Stimulated activated memory B cell treated with anti-CD40 and anti-IgM and Interleukin-4, amounts not matched to agents 10 μg/mL and 1 μg/mL and 100 μg/mL, for 72 hours (primary cell): ENCODE measurements at places on chromosomes 2 and 18.

DNA sequence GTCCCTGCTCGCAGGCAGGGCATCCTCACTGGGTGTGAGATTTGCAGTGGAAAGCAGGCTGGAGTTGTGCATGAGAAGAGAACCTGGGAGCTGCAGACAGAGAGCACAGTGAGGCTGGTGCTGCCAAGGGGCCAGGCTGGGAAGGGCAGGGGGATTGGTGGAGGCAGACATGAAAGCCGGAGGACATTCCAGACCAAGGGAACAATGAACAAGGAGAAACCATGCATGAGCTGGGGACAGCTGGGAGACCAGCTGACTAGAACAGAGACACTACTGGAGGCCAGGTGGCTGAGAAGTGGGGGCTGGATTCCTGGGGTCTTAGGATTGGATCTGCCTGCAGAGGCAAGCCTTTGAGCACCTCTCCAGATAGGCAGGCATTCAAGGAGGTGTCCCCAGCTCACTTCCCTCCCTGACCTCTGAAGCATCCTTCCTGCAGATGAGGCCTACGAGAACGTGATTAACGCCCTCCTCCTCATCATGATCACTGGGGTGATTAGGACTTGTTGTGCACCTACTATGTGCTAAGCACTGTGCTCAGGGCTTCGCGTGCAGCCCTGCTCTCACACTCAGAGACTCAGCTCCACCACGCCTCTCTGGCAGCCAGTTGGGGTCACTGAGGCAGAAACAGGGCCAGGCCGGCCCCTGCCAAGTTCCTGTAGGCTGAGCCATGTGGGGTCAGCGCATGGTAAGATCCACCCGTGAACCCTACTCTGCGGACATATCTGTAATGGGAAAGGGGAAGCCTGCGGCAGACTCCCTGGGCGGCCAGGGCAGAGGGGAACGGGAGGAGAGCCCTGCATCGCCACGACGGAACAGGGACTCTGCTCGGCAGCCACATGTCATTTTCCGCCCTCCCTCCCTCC lies 74.8 kb upstream of the SLC66A3 start:
- ATAC-seq, result peak; percentile 32

DNA sequence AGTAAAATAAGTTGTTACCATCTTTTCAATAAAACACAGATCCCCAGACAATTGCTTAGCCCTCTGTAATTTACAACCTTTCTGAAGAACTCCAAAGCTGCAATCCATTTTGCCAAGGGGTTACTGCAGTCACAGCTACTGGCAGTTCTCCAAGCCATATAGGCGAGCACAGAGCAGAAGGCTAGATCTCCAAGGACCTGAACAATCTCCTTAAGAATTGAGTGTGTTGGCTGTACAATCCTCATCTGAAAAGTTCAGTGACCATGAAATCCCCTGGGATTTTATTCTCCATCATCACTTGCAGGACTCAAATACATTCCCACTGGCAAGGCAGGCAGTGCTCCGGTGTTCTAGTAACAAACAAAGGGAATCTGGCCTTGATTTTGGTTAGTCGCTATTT lies 103.9 kb upstream of the LRP1B start:
- ATAC-seq, result no peak

DNA sequence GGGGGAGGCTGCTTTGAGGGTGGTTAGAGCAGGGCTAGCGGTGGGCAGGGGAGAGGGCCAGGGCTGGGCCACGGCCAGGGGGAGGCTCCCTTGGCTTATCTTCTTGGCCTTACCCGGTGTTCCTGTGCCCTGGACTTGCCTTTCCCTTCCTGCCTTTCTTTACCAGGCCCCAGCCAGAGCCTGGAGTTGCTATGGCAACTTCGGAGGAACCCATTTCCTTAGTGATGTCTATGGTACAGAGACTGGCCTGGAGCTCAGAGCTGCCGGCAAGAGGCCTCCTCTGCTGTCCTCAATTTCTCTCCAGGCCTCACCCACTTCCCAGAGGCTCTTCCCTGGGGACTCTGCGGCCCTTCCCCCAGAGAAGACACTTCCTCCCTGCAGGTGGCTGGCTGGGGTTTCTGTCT lies 11.5 kb downstream of the SPEG start:
- ATAC-seq, result no peak

GRCh38 chr2:11155381-11156035 lies at the start of gene SLC66A3:
SLC66A3 (plus strand) TSS chr2:11155467; CDS start chr2:11155547, 80 bp downstream.
- ATAC-seq, result peak; percentile 89

DNA sequence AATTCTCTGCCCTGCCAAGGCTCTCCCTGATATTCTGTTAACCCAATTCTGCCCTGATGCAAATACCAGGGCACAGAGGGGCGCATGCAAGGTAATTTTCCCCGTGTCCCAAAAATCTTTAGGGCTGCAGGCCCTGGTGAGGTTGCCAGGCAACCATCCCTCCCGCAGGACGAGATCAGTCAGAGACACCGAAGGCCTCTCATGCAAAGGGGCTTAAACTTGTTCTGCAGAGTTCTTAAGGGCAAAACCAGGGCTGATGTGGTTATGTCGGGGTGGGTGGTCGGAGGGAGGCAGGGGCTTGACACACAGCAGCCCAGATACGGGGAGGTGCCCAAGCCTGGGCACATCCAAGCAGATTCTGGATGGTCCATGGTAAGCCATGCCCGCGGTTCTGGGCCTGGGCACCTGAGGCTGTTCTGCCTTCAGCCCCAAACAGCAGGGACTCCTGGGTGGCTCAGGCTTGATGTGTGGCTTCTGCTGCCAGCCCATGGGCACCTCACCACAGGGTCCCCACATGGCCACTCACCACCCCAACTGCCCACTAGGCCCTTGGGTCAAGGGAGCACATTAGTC lies 27.2 kb downstream of the STEAP3 start:
- ATAC-seq, result no peak

DNA sequence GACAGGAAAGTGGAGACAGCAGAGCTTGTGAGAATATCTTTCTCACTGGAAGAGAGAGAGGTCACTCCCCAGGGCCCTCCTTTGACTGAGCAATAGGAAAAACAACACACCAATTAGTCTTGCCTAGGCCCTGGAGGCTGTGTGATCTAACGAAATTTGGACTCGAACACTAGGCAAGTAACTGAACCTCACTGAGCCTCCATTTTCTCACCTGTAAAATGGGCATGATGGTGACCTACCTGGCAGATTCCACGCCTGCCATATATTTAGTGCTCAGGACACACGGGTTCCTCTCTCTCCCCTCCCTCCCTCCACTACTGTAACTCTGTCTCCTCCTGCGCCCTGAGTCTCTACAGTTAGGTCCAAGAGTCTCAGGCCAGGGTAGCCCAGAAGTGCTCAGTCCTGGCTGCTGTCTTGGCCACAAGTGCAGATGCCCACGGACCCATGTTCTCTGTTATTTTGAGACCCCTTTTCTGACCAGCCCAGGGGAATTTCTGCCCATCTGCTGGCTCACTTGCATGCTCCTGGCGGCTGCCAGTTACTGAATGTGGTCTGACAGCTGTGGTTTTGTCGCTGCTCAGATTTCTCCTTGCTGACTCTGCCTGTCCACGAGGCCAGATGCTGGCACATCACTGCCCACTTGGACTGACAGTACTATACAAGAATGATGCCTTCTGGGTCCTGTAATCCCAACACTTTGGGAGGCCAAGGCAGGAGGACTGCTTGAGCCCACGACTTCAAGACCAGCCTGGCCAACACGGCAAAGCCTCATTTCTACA lies 9.6 kb upstream of the GIGYF2 start:
- ATAC-seq, result no peak

DNA sequence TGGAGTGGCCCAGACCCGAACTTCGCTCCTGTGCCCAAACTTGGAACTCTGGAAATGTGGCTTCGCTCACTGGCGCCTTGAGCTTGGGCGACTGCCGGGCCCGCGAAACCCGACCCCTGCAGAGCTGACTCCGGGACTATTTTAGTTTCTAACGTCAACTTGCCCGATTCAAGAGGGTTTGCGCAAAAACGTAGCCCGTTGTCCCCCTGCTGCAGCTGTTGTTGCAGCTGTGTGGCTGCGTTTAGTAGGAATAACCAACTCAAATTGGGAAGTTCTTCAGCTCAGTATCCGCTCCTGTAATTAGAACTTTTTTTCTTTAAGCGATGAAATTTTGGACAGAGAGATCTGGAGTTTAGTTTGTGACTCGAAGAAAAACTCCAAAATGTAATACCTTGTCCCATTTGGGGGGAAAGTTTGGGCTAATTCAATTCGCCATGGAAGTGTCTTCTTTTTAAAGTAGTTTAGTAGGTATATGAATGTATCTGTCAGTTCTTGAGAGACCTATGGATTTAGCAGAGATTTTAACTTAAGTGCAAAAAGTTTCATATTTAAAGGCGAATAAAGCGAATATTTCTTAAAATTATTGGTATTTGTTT lies 559 bp downstream of the MYL12A start:
- ATAC-seq, result no peak

GRCh38 chr2:191500884-191501560 lies 176.9 kb upstream of the NABP1 start:
- ATAC-seq, result peak; percentile 4

DNA sequence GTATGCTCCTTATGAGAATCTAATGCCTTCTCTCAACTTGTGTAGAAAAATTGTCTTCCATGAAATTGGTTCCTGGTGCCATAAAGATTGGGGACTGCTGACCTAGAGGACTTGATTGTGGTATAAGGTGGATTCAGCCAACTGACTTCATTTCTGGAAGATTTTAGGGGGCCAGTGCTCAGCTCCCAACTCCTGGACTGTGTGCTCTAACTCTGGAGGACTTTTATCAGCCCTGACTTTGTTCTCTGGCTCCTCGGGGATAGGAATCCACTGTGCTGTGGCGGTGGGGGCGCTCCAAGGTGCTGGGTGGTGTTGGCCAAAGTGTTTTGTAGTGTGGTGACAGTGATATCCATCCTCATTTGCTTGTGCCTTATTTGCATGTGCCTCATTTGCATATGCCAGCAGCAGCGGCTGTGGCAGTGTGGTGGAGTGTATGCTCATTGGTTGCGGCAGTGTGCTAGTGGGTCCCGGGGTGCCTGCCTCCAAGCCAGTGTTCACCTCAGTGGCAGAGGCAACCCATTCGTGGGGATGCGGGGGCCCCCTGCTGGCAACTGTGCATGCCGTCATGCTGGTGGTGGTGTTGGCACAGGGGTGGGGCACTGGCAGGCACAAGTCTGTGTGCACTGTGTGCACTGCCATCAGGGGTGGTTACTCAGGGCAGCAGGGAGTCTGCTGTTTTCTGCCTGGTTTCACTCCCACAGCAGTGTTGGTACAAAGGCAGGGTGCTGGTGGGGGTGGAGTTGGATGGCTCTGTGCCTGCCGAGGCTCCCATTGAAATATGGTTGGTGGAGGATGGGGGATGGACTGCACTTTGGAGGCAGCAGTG lies 19.6 kb downstream of the EHBP1 start:
- ATAC-seq, result peak; percentile 53

DNA sequence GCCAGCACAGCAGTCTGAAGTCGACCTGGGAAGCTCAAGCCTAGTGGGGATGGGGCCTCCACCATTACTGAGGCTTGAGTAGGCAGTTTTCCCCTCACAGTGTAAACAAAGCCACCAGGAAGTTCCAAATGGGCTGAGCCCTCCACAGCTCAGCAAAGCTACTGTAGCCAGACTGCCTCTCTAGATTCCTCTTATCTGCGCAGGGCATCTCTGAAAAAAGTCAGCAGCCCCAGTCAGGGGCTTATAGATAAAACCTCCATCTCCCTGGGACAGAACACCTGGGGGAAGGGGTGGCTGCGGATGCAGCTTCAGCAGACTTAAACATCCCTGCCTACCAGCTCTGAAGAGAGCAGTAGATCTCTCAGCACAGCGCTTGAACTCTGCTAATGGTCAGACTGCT lies 218.4 kb upstream of the VRK2 start:
- no peak for ATAC-seq

DNA sequence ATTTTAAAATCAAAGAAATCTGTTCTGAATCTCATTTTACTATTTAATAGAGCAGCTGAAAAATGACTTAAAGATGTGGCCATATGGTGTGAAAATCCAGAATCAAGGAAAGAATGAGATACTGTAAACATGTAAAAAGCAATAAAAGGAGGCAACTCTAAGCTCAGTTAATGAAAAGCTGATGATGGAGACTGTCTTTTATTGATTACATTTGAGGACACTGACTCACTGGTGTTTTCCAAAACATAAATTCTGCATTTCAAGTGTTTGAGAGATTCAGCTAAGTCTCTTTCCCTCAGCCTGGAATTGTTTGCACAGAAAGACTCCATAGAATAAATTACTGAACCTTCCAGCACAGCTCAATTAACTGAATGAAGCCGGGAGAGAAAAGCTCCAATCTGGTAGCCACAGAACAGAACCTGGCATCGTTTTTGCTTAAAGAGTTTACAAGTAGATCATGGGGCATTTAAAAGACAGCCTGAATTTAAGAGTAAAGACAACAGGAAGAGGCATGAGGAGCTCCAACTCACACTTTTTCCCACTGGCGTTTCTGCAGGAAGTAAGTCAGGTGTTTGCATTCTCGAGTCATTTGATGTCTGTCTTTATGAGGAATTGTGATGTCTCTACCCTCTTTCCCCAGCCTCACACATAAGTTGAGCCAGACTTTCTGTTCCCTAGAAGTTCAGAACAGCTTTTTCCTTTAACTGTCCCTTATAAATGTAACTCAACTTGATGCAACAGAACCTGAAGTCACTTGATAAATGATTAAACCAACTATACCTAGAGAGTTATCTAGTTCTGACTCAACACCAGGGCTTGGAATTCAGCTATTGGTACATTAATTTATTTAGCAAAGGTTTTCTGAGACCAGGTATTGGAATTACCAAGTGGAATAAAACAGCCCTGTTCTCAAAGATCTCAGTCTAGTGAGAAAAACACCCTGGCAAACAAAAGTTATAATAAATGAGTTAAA lies 53.3 kb downstream of the FTCDNL1 start:
- ATAC-seq, result no peak

DNA sequence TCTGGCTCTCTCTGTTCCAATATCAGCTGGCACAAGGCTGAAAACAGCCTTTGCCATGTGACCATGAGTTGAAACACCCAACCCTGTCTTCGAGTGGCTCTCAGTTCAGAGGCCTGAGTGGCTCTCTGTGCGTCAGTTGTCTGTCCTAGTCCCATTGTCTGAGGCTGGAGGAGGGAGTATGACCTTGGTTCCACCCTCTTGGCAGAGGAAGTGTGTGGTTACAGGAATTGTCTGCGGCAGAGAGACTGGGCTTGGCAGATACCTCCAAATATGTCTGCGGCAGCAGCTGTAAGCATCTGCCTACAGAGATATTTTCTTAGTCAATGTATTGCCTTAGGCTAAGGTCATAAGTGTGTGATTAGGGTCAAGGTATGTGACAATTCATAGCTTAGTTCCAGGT lies 32.6 kb downstream of the CNGA3 start:
- ATAC-seq, result no peak

- peak; percentile 39 for ATAC-seq
Measured at GRCh38 chr2:240452462-240453256, 17.2 kb downstream of the GPC1 start.
